ENCODE measurements at places on chromosomes 5 and 9.

GRCh38 chr5:128121651-128122050 lies 38.1 kb downstream of the SLC12A2 start:
- DNase-seq = peak; percentile 14

DNA sequence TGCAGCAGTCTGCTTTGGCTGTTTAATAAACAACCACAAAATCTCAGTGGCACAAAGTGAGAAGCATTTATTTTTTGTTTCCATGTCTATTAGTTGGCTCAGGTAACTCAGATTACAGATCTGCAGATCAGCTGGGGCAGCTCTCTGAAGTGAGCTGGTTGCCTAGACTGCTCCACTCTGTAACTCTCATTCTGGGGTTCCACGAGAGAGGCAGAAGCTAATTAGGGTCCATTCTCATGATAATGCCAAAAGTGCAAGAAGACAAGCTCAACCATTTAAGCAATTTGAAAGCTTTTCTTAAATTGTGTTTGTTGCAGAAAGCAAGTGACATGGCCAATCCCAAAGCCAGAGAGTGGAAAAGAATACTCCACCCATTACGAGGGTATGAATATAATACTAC lies 13.2 kb downstream of the MEIKIN start:
- no peak for DNase-seq

- DNase-seq = no peak
Measured at GRCh38 chr5:218457-219291, 554 bp downstream of the SDHA start.

DNA sequence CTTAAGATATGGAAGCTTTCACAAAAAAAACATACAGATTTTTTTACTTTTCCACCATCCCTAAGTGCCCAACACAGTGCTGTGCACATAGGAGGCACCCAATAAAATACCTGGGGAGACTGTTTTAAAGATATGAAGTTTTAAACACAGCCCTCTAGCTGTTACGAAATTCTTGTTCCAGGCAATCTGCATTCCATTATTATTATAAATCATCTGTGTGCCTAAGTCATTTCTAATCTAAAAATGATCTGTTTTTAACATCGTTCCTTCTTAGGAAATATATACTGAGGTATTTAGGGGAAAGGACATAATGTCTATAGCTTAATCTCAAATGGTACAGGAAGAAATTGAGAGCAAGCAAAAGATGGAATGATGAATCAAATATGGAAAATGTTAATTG lies 32.7 kb upstream of the ISCA1 start:
- no peak for DNase-seq

- DNase-seq = no peak
Measured at GRCh38 chr9:137303893-137304382, 1.9 kb upstream of the NRARP start.

DNA sequence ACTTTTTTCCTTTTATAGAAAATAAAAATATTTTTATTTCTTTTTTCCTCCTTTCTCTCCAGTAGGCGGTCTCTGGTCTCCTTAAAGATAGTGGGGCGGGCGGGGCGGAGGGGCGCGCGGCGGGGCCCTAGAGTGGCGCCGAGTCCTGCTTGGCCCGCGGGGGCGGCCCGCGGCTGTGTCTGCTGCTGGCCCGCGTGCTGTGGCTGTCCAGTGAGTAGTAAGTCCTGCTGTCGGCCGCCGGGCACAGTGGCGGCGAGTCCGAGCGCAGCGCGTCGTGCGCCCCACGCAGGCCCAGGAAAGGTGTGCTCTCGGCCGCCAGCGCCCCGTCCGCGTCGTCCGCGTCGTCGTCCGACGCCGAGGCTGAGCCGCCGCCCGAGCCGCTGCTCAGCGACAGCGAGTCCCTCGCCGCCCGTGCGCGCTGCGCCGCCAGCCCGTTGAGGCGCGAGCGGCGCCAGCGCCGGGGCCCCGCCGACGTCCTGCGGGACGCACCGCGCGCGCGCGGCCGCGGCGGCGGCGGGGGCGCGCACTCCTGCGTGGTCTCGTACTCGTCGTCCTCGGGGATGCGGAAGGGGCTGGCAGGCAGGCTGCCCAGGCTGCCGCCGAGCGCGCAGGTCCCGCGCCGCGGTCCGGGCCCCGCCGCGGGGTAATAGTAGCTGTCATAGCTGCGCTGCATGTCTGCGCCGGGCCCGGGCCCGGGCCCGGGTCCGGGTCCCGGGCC lies 52.3 kb downstream of the PSD2 start:
- DNase-seq = peak; percentile 91

GRCh38 chr5:111857623-111858022 lies 100.6 kb upstream of the NREP start:
- DNase-seq = no peak

GRCh38 chr9:133564451-133565116 lies 30.1 kb downstream of the ADAMTSL2 start:
- no peak for DNase-seq

DNA sequence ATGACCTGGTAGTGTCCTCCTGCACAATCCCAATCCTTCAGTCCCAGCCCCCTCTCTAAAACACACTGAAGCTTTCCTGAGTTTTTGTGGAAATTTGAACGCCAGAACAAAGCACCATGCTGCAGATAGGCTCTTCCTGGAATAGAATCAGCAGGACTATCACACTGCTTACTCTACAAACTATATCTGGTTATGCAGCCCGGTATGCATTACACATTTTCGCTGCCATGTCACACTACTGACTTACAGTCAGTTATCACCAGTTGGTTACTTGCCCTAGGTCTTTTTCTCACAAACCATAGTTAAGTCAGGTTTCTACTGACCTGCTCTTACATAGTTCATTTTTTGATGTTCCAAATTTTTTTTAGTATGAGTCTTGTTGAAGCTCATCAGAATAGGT lies 24.9 kb downstream of the PLCXD3 start:
- no peak for DNase-seq

DNA sequence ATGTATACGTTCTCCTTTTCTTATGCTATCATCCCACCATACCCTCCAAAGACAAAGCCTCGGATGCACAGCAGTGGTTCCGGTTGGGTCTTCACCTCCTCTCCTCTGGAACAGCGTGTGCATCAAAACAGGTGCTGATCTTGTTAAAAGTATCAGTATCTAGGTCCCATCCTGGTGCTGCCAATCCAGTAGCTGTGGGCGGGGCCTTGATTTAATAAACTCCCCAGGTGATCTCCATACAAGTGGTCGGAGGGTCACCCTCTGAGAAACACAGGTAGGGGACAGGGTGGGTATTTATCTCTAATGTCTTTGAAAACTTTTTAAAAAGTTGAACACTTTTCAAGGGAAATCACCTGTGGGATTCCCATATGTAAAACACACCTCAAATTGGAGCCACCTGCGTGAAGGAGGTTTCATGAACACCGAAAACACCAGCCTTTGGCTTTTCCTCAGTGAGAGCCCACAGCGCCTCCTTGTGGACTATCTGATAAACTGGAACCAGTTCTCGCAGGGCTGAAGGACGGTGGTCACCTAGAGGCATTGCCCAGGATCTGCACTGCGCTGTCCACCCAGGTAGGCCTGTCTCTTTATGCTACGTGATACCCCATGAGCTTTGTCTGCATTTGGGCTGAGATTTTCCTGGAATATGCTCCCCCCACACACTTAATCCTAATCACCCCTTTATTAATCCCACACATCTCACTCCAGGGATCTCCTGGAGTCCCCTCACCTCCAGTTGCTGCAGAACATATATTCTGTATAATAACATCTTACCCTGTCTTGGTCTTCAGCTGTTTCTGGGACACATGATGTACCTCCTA lies 80.5 kb upstream of the EPB41L4B start:
- peak; percentile 74 for DNase-seq

DNA sequence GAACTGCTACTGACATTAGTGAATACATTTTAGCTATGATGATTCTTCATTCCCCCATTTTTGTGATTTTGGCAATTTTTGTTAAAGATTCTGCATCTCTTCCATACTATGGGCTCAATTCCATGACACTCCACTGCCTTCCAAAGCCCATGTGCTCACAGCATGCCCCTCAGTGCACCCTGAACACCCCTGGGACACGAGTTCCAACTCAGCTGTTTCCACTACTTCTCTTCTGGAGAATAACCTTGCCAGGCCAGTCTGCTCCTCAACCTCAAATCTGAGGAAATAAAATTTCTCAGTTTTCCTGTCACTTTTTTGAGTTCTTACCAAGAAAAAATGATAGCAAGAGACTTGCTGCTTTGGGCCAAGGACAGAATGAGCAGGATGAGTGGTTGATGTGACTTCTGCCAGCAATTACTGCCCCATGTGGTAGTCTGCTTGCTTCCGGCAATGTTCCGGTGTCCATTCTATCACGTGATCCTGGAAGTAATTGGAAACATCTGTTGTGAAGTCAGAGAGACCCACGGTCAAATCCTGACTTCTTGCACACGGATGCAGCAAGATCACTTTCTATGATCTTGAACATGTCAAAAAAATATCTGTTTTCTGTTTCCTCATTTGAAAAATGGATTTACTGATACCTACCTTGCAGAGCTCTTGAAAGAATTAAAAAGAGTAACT lies 58.3 kb downstream of the EGFLAM start:
- DNase-seq = no peak

DNA sequence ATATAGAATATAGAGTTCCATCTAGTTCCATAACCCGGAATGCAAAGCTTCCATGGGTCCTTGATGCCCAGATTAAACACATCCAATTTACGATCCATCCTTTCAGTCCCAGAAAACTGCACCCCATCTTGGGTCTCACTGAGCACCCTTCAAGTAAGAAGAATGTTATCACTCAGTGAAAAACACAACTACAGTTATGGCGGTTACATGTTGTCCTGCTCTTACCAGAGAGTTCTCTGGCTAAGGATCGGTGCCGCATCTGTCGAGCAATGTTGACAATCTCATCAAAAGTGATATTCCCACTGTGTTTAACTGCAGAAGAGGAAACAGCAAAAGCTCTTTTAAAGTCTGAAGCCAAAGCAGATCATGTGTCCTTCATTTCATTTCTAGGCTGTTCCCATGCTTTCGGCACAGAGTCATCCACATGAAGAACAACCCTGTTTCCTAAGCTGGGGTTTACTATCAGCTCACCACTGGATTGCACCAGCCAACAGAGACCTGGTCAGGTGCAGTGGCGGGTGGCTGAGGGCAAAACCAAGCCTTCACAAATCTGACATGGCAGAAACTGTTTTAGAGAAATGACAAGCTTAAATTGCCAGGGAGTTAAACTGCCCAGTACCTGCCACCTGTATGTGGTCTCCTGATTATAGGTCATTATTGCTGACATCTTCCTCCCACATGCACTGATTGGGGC lies 2.9 kb downstream of the RPL12 start:
- no peak for DNase-seq

DNA sequence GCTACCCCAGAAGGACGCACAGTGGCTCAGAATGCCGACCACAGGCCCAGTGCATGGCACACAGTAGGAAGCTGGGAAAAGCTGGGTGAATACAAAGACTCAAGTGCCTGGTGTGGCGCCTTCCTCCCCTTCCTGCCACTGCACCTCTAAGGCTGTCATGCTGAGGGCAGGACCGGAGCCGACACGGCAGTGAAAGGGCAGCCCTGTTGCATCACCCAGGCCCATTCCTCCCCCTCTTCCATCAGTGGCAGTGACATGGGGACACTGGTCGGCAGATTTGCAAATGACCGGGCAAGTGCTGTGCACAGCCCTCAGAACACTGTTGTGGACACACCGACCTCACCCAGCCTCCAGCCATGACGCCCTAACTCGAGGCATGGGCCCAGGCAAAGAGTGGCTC lies 84.0 kb downstream of the STK10 start:
- DNase-seq = no peak

DNA sequence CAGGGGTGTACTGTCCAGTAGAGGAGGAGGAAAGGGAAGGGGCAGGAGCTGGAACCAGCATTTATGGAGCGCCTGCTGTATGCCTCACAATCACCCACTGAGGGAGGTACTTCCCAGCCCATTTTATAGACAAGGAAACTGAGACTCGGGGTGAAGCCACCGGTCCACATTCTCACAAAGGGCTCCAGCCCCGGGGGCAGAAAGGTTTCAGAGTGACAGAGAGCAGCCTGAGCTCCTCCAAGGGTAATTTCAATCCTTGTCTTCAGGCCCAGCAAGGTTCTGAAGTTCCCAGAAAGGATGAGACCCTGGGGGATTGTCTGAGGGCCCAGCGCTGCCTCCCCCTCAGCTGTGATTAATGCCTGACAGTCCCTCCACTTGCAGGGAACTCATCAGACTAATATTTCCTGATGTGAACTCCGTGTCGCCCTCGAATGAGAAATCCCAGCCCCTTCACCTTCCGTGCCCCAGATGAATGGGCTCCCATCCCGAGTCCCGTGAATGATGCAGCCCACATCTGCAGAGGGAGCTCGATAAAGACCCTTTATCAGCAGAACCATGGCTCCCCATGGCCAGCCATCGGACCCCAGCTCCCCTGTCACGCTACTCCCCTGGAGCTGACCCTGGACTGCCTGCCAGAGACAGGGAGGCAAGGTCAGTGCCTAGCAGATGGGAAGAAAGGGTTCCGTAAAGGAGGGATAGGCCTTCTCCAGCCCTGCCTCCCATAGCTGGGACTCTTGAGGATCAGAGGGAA lies 32.1 kb upstream of the MVB12B start:
- DNase-seq = no peak

- DNase-seq = no peak
Measured at GRCh38 chr9:78122631-78123030, 91.0 kb upstream of the GNAQ start.

DNA sequence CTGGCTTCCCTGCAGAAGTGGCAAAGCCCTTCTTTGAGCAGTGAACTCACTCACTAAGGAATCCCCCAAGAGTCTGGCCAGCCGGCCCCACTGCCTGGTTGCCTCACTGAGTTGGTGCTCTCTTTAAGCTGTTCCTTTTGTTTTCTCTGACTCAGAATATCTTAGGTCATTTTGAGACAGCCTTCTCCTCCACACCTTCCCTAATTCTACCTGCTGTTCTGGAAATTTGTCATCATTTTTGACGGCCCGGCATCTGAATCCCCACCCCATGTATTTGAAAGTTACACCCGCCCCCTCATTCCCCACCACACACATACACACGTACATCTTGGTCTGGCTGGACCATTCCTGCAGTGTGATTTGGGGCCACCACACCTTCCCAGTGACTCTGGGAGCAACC lies 41.8 kb downstream of the FGF1 start:
- no peak for DNase-seq

- peak; percentile 27 for DNase-seq
Measured at GRCh38 chr5:12292610-12293204, 388.5 kb upstream of the CTNND2 start.

DNA sequence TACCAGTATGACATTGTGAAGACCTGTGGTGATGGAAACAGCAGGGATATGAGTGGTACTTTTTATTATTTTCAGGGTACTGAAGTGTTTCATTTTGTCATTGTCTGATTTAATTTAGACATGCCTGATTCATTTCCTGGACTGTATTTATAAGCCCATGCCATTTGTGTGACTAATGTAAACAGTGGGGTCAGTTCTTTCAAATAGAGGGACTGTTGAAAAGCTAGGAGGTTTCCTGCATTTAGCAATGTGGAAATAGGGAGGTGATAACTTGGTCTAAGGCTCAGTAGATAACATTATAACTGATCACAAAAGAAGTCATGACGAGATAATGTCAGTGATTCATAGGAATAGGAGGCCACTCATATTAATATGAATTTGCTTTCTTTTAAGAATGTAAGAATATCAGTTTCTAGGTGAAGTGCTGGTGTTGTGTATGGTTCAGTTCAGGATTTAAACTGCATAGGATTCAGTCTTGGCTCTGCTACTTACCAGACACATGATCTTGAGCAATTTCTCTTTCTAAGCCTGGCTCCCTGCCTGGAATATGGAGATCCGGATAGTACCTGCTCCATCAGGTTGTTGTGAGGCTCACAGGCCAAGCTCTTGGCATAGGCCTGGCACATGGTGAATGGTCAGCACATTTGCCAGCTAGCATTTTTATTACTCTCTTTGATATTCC lies 7.5 kb downstream of the RASGRF2 start:
- peak; percentile 38 for DNase-seq
